A172 (cell line): ENCODE measurements at places on chromosomes 6 and 20. TPM values are rescaled to one million over a fixed set of nuclear protein-coding genes. Genes with fewer than 3 reads are reported as not detected.

RAET1L gene
- 0.69 TPM in 1 of 2 replicates, not detected in the other for total RNA-seq

TMC2 gene
- total RNA-seq = not detected in 2 replicates

DNA sequence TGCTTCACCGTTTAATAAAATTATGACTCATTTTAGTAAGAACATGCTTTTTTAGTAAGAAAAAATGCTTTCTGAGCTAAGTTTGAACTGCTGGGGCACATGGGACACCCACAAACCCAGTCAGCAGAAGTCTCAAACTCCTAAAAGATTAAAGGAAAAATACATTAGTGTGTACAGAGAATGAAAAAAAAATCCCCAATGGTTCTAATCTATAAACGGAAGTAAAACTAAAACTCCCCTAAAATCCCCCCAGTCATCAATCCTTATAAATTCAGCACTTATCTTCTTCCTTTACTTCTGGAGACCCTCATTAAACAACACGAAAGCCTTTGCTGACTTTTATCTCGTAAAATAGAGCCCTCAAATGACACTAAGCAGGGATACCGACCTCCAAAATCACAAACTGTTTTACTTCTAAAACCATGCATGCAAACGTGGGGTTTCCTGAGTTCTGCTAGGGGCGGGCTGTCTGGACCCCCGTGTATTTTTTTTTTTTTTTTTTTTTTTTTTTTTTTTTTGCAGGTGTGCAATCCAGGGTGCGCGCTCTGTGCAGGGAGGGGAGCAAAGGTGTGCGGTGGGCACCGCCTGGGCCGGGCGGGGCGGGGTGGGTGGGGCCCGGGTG lies 1.1 kb upstream of the MYB start:
- DNase-seq = no peak

DNA sequence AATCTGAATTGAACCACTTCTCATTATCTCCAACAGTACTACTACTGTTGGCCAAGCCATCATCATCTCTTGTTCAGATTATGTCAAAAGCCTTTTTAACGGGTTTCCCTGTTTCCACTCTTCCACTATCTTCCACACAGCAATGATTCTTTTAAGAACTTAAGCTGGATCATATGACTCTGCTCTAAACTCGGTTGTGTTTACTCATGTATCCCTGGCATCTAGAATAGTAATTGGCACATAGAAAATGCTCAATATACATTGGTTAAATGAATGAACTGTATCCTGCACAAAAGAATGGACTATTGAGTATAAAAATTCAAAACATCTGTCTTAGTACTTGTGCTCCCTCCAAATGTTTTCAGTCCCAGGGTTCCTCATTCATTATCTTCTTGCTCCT lies 2.8 kb upstream of the COX7A2 start:
- no peak for DNase-seq

DNA sequence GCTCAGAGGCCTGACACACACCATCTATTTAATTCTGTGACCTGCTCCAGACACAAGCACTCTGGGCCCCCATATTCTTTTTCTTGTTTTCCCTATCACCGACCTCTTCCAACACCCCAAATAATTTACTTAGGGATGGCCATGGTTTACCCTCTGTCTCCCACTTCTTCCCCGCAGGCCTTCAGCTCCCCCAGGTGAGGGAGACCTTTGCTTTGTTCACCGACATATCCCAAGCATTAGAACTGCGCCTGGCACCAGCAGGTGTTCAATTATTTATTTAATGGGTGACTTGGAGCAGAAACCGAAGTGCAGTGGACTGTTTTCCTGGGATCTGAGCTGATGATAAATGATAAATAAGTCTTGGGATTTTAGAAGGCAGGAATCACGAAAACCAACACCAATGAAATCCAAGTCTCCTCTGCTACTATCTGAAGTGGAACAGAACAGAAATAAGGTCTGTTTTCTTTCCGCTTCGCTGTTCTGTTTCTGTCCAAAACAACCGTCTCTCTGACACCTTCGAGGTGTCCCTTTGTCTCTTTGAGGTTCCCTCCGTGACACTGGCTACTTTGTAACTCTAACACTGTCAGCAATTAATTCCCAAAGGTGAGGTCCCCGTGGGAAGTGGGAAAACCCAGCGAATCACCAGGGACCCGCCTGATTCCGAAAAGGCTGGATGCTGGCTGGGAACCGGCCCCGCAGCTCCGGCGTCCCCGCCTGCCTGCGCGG lies 1.1 kb upstream of the RIN2 start:
- DNase-seq = no peak

DNA sequence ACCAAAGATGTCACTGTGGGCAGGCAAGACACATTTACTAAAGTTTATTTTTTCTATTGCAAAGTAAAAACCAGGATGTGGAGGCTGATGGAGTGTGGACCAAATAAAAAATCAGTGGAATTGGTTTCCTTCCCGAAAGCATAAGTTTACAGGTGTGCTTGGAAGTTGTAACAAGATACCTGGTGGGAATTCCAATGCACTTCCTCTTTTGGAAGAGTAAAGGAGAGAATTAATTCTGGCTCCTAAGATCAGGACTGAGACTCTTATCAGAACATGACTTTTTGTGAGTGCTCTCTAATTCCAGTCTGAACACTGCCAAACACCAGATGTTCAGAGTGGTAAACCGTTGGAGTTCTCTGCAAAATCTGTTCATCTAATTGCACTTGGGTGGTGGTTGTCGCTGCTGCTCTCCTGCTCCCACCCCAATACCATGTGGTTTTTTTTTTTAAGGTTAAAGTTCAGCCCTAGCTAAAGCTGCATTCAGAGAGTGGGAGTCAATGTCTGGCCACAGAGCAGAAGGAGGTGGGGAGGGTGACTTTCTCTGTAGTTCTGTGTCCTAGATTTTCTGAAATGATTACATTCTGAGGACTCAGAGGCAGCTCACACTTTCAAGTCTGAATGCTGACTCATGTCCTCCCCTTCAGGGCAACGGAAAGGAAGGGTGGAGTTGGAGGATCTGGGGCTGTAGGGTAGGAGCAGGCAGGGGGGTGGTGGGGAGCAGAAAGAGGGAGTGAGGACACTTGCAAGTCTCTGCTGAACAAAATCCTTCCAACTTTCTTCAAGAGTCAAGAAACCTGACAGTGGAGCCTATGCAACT lies 275.8 kb upstream of the PRDM1 start:
- DNase-seq = peak; percentile 76

- DNase-seq = peak; percentile 95
Observed at GRCh38 chr6:148407372-148407771, 64.7 kb downstream of the SASH1 start.

DNA sequence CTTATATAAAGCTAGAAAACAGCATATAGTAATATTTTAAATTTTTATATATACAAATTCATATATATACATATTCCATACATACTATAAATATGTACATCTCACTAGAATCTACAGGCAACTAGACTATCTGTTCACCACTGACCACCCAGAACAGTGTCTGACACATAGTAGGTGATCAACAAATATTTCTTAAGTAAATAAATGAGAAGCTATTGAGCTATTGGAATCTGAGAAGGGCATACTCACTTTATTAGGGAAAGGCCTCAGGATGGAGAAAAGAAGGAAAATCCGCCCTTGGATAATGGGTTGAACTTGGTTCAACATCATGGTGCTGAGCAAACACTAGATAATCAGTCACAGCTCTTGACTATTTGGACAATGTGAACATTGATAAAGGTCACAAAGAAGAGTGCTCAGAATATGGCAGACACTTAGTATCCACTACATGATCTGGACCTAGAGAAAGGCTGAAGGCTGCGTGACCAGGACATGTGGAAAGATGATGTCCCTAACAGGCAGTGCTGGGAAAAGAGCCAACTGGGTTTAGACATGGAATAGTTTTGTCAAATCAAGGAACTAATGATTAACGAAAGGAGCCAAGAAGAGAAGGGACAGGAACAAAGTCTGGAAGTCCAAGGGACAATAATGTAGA lies 186.1 kb downstream of the TASP1 start:
- no peak for DNase-seq

DNA sequence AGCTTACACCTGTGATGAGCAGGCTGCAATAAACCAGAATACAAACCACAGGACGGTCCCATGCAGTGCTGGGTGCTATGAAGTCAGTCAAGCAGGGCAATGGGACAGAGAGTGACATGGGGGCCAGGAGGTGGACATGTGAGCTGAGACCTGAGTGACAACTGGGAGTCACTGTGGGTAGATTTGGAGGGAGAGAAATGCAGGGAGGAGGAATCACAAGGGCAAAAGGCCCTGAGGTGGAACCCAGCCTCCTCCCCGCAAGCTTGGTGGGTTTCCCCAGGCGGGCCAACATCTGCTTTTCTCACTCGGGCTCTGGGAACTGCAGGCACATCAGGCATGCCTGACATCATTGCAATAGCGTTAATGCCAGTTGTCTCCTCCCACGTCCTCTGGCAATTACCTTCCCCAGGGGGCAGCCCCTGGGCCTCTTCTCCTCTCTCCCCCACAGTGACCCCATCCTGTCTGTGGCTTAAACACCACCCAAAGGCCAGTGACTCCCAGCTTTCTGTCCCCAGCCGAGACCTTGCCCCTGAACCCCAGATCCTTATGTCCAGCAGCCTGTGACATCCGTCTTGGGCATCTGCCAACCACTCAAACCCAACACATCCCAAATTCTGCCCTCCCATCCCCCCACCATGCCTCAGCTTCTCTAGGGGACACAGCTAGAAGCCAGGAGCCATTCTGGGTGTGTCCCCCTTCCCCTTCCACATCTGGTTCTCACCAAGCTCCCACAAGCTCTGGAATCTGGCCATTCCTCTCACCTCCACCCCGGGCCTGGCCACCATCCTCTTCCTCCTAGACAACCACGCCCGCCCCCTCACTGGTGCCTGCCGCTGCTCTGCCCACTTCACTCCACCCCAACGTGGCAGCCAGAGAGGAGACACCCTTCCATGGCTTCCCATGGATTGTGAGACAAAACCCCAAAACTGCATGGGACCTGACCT lies 28.2 kb downstream of the PDRG1 start:
- no peak for DNase-seq

- DNase-seq = no peak
Observed at GRCh38 chr20:51666126-51666525, 102.1 kb downstream of the ATP9A start.

GRCh38 chr20:11700831-11701230 lies 216.9 kb upstream of the BTBD3 start:
- no peak for DNase-seq

DNA sequence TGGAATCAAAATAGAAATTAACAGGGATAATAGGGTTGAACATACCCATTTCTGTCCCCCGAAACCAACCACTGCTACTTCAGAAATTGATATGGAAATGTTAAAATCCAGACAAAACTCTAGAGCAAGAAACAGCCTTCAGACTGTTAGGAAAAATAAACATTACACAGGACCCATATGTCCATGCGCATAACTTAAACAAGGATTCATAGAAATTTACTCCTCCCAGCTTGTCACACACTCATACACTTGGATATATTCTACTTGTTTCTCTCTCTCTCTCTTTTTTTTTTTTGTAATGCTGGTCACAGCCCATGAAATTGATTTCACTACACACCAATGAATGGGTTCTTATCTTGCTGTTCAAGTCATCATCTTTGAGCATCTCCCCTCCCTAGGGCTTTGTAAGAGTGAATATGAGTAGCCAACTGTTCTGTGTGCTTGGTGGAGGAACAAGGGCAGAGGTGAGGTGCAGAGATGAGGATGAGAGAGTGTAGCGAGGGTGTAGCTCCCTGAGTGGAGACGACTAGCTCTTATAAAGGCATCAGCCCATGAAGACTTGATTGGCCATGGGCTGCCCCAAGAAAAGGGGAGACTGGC lies 61.8 kb upstream of the MLN start:
- no peak for DNase-seq

- DNase-seq = no peak
Observed at GRCh38 chr20:37669062-37669772, 24.6 kb upstream of the CTNNBL1 start.

GRCh38 chr6:145729887-145730286 lies 5.4 kb downstream of the EPM2A start:
- DNase-seq = no peak

GRCh38 chr6:117449549-117450439 lies 24.1 kb upstream of the ROS1 start:
- DNase-seq = peak; percentile 51

MCHR2 gene
- total RNA-seq = 0.14 TPM in 1 of 2 replicates, not detected in the other

GRCh38 chr6:33727126-33727525 lies 15.6 kb upstream of the UQCC2 start:
- no peak for DNase-seq
